ENCODE measurements at places on chromosomes 1 and 21. TPM values are rescaled to one million over a fixed set of nuclear protein-coding genes. Genes with fewer than 3 reads are reported as not detected.

The OR10Z1 gene
- not detected for total RNA-seq

The IFI44L gene
- total RNA-seq, result 0.64 TPM

GRCh38 chr1:231557898-231558707, 29.6 kb downstream of the TSNAX start:
- peak; percentile 15 for DNase-seq

DNA sequence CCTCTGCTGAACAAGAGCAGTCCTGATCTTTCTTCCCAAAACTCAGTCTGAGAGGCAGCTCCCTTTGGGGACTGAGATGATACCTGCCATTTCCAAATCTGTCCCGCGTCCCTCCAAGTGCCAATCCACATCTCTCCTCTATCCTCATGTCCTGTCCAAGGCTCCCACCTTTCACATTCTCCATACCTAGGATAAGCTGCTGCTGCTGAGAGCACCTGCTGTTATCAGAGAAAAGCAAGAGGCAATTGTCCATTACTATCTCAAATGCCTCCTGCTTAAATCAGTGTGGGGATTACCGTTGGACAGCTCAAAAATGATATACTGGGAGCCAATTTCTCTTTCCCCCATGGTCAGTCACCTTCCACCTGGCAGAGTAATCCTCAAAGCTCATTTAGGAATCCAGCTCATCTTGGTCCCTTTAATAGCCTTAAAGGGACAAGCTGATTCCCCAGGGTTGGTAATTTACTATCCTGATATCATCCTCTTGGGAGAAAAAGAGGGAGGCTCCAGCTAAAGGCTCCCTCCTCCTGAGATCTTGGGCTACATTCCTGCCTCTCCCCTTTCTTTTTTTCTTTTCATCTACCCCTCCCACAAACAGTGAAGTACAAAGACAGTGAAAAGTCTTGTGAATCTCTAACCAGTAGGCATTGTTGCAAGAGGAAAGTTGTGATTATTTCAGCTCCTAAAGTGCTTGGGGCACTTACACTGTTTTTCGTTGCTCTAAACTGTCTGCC, 278.1 kb upstream of the CAMK1G start:
- no peak for DNase-seq
